ENCODE measurements at places on chromosomes 11 and 22.

DNA sequence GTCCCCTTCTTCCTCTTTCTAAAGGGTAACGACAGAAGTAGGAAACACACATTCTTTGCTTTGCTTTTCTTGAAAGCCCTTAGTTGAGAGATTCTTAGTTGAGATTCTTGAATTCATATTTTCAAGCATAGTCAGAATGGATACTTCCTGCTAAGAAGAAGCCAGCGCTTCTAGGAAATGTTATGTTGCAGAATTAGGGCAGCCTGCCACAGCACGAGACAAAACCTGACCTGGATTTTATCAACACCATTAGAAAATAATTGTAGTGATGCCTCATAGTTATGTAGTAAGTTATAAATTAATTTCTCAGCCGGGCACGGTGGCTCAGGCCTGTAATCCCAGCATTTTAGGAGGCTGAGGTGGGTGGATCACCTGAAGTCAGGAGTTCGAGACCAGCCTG, 37.9 kb upstream of the NUP160 start:
- no peak for DNase-seq

DNA sequence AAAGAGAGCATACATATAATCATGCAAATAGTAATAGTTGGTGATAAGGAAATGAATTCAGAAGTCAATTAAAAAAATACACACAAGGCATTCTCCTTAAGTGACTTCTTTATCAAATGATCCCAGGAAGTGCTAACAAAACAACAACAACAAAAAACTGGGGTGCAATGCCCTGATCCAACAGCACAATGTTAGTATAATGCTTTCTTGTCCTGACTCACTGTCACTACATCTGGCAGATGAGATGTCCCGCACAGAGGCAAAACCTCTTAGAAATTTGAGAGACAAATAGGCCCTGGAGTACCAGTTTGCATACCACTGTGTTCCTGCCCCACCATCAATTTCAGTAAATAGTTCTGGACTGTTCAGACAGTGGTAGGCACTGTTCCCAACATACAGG, 11.0 kb upstream of the AMBRA1 start:
- DNase-seq = no peak

DNA sequence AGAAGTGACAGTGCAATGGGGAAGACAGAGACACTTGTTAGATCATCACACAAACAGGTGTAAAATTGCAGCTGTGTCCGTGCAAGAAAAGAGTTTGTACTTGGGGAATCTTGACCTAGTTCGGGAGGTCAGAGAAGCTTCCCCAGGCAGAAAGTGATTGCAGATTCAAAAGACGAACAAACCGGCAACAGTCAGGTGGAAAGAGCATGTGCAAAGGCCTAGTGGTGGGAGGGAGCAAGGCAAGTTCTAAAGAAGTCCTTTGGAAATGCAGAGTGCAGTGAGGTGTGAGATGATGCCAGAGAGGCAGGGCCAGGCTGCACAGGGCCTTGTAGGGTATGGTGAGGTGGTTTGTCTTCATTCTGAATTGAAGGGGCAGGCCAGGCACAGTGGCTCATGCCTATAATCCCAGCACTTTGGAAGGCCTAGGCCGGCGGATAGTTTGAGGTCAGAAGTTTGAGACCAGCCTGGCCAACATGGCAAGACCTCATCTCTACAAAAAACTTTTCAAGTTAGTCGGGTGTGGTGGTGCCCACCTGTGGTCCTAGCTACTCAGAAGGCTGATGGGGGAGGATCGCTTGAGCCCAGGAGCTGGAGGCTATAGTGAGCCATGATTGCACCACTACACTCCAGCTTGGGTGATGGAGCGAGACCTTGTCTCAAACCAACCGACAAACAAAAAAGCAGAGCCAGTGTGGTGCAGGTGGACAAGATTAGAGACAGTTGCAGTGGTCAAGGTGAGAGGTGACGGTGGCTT, 1.9 kb upstream of the ESS2 start:
- DNase-seq = no peak

DNA sequence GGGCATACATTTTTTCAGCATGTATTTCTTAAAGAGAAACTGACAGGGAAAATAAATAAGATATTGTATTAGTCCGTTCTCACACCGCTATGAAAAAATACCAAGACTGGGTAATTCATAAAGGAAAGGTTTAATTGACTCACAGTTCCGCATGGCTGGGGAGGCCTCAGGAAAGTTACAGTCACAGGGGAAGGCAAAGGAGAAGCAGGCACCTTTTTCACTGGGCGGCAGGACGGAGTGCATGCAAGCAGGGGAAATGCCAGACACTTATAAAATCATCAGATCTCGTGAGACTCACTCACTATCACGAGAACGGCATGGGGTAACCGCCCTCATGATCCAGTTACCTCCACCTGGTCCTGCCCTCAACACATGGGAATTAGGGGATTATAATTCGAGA, 44.2 kb downstream of the PPFIA1 start:
- no peak for DNase-seq

DNA sequence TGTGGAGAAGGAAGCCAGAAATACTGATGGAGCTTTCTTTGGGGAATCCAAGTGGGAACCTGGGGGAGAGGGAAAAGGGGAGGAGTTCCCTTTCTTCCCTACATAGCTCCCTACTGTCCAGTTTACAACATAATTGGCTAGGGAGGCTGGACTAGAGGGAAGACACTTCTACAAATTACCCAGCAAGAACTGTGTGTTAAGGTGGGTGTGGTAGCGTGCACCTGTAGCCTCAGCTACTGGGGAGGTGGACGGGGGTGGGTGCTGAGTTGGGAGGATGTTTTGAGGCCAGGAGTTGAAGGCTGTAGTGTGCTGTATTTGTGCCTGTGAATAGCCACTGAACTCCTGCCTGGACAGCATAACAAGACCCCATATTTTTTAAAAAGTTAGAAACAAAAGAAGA, 74.0 kb downstream of the NAV2 start:
- DNase-seq = no peak

DNA sequence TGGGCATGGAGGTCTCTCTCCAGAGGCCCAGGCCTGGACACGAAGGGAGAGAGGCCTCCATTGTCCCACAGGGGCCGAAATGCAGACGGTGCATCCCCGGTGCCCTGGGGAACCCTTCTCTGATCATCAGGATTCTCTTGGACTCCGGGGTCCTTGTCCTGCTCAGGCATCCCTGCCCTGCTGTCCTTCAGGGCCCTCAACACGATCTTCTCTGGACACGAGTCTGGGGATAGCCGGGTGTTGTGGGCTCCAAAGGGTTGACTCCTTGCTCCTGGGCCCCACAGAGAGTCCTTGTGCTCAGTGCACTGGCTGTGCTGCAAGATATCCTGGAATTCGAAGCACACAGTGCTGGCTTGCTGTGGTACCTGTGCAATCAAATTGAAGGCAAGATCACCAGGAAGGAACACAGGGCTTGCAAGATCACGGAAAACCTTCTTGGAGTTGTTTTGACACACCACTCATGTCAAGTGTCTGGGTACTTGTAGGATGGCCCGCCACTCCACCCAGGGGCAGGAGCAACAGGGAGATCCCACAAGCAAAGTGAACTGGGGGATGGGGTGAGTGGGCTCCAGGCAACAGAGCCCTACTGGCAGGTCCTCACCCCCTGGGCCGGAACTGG, 61.3 kb upstream of the PRODH start:
- no peak for DNase-seq

- DNase-seq = no peak
These were observed 5.7 kb downstream of the CHRNA10 start for GRCh38 chr11:3665336-3666022.

DNA sequence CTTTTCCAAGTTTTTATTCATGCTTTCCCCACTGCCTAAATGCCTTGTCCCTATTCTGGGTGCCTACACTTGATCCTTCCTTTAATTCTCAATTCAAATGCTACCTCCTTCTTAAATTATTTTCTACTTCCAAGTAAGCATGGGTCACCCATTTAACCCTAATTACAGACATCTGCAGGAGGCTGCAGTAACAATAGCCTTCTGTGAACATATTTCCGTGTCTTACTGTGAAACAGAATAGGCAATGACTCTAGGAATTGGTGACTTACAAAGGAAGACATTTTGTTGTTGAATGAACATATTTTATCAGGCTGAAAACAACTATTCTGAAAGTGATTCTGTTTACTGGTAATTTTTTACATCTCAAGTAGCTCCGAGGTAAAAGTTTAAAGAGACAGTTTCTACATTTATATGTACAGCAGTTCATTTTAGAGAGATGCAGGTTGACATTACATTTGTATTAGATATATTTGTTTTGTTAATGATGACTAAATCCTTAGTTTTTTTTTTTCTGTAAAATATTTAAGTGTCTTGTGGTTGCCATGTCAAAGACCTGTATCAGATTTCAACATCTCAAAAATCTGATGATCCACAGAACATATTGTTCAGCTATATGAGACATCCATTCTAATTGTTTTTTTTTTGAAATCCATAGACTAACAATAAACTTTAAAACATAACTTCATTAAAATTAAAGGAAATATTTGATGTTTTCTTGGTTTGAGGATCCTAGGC, 316.8 kb downstream of the CASP12 start:
- no peak for DNase-seq

GRCh38 chr11:2247496-2247895, 22.9 kb downstream of the ASCL2 start:
- DNase-seq = peak; percentile 37

- no peak for DNase-seq
These were observed 6.1 kb downstream of the C11orf91 start for GRCh38 chr11:33694346-33695050.

- no peak for DNase-seq
These were observed 171.0 kb downstream of the NELL1 start for GRCh38 chr11:20840341-20840740.

DNA sequence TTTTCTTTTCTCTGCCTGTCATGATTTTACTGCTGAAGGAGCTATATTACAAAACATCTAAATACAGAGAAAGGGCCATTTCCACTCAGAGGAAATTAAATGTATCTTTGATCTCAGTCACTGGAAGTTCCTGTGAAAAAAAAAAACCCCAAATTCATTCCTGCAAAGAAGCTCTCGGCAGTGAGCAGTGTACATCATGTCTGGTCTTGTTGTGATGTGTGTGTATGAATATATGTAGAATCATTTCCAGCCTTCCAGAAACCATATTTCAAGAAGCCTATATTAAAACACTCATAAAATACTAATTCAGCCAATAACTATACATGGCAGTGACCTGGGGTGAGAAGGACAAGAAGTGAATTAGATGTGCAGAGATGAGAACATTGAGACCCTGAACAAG, 393.2 kb upstream of the TENM4 start:
- no peak for DNase-seq

DNA sequence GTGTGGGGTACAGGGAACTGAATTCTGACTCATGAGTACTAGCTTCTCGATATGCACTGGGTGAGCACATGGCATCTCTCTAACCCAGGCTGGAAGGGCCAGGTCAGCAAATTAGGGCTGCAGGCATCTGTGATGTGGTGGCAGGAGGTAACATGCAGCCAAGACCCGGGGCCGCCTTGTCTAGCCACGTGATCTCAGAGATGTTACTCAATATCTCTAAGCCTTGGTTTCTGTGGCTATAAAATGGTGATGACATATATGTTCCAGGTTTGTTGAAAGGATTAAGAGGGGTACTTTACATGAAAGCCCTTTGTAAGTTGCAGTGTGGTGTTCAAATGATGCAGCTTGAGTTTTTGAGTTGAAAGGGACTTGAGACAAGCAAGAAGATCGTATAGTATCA, 3.2 kb downstream of the ST14 start:
- DNase-seq = no peak

GRCh38 chr22:49349181-49349835, 478.4 kb downstream of the BRD1 start:
- no peak for DNase-seq

- DNase-seq = peak; percentile 66
These were observed 15.3 kb downstream of the PTS start for GRCh38 chr11:112241486-112241885.

DNA sequence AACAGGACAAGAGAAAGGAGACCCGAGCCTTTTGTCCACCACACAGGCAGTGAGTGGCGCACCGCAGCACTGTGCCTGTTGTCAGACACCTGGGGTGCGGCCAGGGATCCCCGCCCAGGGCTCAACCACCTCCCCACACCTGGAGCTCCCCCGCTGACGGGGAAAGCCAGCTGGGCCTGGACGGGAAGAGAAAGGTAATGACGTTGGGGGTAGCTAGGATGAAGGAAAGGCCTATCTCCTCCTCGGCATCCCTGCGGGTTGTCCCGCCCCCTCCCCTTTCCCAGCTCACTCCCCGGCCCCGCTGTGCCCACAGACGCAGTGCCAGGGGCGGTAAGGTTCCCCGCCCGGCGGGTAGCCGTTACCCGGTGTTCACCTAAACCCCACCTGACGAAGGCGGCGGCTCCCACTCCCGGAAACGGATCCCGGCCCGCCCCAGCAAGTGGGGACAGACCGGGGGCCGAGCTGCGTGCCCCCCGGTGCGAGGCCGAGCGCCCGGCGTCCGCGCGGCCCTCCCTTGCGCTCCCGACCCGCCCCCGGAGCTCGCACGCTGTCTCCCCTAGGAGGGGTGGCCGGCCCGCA, 495 bp downstream of the HYOU1 start:
- DNase-seq = peak; percentile 57

DNA sequence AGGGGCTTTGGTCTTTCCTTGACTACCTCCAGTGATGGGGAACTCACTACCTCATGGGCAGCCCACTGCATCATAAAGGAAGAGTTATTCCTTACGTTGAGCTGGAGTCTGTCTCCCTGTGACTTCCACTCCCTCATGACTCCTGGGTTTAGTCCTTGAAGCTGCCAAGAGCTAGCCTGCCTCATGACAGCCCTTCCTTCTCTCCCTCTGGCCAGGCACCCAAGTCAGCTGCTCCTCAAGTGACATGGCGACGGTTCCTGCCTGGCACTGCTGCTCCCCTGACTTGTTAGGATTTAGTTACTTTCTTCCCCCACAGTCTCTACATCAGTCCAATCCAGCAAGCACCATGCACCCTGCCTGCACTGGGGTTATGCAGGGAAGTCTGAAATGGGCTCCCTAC, 196.1 kb upstream of the TBCEL start:
- DNase-seq = no peak

DNA sequence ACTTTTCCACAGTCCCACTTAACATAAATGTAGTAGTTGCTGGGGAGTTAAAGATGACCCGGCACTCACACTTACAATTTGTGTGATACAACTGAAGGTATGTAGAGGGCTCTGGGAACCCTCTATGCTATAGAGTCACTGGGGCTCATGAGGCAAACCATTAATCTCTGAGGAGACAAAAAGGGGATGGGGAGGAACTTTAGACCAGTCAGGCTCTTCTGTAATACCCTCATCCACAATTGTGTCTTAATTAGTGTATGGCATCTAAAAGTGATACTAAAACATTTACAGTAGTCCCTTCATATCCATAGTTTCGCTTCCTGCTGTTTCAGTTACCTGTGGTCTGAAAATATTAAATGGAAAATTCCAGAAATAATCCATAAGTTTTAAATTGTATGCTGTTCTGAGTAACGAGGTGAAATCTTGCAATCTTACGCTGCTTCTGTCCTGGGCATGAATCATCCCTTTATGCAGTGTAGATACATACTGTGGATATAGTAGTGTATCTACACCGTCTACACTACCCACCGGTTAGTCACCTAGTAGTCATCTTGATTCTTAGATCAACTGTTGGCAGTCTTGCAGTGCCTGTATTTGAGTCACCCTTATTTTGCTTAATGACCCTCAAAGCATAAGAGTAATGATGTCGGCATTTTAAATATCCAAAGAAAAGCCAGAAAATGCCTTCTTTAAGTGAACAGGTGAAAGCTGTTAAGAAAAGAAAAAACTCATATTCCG, 12.2 kb downstream of the CBL start:
- no peak for DNase-seq

GRCh38 chr11:86807360-86807759, 7.0 kb downstream of the PRSS23 start:
- peak; percentile 78 for DNase-seq

GRCh38 chr11:19968860-19969259, 191.4 kb downstream of the DBX1 start:
- DNase-seq = no peak

- DNase-seq = no peak
These were observed 3.5 kb downstream of the ARRB1 start for GRCh38 chr11:75347781-75348566.

All from Caco-2 (cell line).